A549 (cell line): ENCODE measurements at places on chromosomes 7 and 10.
A peak's percentile ranks its signal among the peaks of the same experiment; 100 is the strongest.

DNA sequence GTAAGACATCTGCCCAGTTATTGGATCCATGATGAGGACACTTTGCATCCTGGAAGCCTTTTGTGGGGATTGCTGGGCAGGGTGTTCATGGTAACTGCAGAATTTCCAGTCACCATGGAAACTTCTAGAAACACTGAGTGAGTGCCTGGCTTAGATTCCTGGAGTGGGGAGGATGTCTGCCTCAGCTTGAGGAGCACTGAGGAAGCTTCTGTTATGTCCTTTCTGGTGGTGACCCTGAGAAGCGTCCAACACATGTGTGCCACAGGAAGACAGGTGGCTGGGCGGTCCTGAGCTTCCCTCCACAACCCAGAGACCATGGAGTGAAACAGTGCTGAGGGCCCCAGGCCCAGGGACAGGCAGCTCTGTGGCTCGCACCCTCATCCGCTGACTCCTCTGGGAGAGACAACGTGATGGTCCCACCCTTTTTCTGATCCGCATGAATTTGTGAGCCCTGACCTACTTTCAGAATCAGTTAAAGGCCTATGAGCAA lies 191.8 kb upstream of the CXCL12 start:
- no peak for DNase-seq

DNA sequence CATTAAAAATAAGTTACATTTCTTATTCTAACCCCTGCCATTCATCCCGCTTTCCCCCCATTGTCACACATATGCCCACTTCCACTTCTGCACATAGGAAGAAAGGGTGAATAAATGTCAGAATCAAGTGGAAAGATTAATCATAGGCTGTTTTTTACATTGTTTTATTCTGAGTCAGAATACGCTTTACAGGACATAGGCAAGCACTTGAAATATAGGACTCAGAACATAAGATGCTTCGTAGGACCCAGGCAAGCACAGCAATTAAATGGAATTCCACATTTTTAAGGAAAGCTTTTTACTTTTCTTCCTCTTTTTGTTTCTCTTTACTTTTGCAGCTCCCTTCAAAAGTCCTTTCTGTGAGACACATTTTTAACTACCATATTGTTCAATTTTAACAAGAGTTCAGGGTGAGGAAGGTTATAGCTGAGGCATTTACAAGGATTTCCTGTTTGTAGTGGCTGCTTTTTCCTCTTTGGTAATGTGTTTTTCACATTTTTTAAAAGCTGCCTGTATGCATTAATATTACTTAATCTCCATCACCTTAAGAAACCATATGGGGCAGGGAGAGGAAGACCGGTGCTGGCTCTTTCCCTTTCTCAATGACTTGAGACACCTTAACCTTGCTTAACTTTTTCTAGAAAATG lies 130.0 kb downstream of the TES start:
- DNase-seq, result no peak

GRCh38 chr10:103811463-103811862 lies 43.9 kb downstream of the SH3PXD2A start:
- DNase-seq, result no peak

GRCh38 chr10:15797346-15797745 lies 63.0 kb downstream of the MINDY3 start:
- DNase-seq, result no peak

DNA sequence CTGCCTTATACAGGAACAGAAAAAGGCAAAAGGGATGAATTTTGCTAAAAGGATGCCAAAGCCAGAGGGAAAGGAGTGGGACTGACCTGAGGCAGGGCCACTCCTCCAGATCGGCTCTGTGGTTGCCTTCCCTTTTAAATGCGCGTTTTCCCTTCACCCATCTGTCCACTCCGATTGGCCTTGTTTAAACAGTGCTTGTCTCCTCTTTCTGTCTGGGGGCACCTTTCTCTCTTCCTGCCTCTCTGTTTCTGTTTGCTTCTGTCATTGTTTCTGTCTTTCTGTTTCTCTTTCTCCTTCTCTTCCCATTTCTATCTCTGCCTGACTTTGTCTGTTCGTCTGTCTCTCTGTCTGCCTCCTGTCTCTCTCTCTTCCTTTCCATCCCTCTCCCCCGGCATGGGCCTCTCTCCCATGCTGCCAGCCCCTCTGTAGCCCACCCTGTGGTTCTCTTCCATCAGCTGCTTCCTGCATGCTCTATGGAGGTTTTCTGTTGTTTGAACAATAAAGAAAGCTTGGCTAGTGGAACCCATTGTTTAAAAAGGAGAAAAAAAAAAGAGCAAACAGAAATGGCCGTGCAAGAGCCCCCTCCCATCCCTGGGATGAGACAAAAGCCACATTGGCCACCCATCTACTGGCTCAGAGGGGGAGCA lies 29.5 kb upstream of the HSPB1 start:
- DNase-seq, result no peak

DNA sequence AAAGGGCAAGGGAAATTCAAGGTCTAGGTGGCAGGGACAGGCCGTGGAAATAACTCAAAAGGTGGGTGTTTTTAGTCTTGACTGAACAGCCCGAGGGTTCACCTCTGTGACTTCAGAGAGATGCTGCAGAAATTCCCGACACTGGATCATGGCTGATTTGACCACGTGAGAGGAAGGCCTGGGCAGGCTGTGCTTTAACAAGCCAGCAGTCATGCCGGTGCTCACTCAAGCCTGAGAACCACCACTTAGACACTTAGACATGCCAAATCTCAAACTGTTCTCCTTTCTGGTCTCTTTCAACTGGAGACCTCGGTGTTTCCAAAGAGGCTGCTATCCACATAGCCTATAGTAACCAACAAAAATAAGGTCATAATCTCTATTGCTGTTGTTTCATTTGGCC lies 15.4 kb downstream of the TECTB start:
- DNase-seq, result no peak

DNA sequence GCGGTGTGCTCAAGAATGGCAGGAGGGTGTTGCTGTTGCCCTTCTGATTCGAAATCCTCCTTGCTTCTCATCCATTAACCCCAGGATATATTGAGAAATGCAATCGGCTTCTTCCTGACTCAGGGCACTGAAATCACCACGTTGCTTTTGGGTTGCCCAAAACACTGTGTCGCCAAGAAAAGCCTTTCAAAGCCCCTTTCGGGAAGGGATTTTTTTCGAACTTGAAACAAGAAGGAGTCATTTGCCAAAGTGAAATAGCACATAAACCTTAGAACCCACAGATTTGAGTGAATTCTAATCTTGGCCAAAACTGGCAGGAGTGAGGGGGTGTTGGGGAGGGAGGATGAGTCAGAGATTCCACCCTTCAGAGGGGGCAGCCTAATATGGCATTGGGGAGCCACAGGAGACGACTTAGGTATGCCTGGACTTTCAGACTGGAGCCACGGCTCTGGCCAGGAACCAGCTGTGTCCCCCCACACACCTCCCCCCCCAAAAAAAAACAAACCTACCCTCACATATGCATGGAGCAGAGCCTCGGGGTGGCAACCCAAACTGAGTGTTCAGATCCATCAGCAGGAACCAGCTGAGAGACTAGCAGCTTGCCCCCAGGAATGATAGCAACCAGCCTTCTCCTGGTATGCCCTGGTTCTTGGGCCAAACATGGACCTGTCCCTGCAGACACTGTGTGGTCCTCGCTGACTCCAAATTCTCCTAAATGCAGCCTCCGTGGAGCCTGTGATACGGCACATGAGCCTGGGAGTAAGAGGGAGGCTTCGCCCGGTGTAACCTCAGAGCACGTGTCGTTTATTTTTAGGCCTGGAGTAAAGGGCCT lies 138.4 kb downstream of the FGFR2 start:
- no peak for DNase-seq

DNA sequence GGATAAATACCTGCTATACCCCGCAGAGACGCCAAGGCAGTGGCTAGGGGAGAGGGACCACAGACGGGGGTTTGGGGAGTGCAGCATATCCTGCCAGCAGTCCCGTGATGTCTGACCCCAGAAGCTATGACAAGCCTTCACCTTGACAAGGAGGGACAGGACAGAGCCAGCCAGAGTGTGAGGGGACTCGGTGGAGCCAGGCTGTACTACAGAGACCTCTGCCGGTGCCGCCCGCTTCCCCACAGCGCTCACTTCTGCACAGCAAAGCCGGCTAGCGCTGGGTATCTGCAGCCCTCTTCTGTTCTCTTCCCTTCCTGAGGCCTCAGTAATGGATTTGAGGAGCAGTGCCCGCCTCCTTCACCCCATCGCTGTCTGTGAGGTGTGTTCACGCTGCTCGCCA lies 47.0 kb upstream of the PFKP start:
- DNase-seq, result no peak

GRCh38 chr7:100570954-100571828 lies 2.5 kb downstream of the SAP25 start:
- DNase-seq, result no peak

DNA sequence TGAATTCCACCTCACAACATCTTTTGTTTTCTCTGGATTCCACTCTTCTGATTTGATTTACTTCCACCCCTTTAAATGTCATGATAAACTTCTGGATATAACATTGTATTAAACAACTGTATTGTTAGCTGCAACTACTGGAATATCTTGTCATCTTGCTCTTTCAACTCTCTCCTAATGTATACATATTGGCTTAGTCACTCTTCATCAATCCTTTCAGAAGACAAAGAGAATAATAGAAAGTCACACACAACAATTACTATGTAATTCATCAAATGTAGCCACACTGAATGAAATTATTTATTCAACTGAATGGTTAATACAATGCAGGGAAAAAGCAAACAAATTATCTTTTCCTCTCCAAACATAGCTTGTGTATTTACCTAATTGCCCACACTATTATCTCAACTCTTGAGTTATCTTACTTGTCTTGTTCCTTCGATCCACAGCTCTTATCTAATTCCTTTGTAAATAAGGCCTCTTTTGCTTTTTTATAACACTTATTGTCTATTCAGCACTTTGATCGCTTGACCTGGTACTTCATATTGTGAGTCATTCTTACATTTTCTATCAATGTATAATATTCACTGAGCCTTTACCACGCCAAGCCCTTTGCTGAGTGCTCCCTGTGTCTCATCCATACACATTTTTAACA lies 16.7 kb downstream of the SEMA3A start:
- DNase-seq, result no peak

GRCh38 chr10:47262606-47263533 lies 37.1 kb upstream of the GDF10 start:
- no peak for DNase-seq

DNA sequence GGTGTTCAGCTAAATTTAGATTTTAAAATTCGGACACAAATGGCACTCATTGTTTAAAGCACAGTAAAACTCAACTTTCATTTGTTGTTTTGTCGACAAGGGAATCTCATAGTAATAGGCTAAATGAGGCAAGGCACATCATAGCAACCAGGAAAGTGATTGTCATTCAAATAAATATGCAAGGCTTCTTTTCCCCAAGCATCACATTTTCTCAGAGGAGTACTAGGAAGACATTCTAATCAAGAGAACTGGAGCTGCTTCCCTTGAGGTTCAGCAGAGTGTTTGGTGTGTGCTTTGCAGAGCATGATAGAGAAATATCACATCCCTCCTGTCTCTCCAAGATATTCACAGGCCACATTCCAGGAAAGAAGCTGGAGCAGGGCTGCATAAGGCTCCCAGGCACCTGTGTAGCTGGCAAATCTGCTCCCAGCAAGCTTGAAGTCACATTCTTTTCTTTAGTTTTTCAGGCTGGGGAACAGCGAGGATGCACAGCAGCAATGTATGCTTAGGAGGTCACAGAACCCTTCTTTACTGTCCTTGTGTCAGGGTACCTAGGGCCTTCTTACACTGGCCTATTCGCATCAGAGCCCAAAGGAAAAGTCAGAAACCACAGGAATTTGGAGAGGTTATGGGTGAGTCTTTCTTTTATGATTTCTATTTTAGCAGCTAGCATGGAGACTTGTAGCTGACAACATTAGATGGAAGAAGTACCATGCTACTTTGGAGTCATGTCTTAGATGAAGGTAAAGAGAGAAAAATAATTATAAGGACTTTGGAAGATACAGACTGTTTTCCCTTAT lies 95.9 kb upstream of the HDAC9 start:
- no peak for DNase-seq

GRCh38 chr10:78777466-78777865 lies 291.3 kb upstream of the ZMIZ1 start:
- DNase-seq, result no peak

- DNase-seq, result no peak
Observed at GRCh38 chr7:29780346-29780745, 26.0 kb upstream of the WIPF3 start.

DNA sequence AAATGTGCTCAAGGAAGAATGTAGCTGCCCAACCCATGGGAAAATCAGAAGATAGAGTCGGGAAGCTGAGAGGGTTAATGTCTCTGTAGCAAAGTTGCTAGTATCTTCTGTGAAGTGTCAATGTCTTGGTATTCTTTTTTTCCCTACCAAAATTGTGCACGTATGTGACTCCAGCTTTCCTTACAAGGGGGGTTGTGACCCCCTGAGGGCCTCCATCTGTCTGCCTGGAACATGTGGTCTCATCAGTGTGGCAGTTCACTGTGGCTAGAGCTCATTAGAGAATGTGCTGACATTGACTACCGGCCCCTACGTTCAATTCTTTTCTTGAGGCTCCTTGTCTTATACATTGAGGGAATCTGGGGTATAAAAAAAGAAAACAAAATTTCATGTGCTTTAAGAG lies 725.2 kb upstream of the CELF2 start:
- no peak for DNase-seq

DNA sequence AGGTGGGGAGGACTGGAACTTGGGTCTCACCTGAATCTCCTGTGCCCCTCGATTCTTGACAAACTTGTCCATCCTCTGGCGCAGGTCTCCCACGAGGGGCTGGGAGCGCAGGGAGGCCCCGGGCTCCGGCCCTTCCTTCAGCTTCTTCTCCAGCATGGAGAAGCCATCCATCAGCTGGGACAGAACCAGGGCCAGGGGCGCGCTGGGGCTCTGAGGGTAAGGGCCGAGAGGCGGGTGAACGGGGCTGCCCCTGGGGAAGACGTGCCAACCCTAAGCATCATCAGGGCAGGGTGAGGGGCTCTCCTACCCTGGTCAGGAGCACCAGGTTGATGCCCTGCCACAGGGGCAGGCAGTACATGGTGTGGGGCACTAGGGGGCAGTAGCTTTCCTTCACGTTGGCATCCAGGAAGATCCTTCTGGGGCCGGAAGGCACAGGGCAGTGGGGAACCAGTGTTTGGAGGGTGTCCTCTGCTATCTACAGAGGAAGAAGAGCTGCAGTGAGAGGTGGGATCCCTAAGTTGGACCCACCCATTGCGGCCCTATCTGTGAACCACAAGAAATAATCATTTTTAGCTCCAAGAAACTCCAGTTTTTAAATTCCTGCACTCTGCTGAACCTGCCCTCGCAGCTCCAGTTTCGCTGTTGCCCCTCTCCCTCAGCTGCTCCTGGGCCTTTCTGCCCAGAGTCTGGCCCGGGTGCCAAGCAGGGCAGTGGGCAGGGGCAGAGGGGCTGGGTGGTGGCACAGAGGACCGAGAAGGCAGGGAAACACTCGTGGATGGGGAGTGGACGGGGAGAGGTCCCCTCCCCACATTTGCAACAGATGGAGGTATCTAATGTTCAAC lies 10.8 kb upstream of the PYROXD2 start:
- peak; percentile 64 for DNase-seq

- peak; percentile 68 for DNase-seq
Observed at GRCh38 chr7:50869108-50869725, 86.5 kb upstream of the GRB10 start.

- DNase-seq, result no peak
Observed at GRCh38 chr7:147497246-147497645, 1093.3 kb upstream of the C7orf33 start.

- no peak for DNase-seq
Observed at GRCh38 chr10:61830846-61831273, 70.6 kb upstream of the ARID5B start.

- DNase-seq, result no peak
Observed at GRCh38 chr10:88233870-88234269, 349.2 kb downstream of the RNLS start.

GRCh38 chr10:77844177-77844576 lies 82.4 kb downstream of the DLG5 start:
- DNase-seq, result no peak
